ENCODE measurements at places on chromosomes 3 and 15.

- no peak for DNase-seq
Measured at GRCh38 chr3:45987368-45988291, 8.0 kb downstream of the FYCO1 start.

- no peak for DNase-seq
Measured at GRCh38 chr3:127135241-127136023, 57.5 kb upstream of the PRR23E start.

GRCh38 chr3:39170461-39170860, 17.1 kb upstream of the CSRNP1 start:
- no peak for DNase-seq

GRCh38 chr3:79885407-79885806, 117.6 kb upstream of the ROBO1 start:
- no peak for DNase-seq

GRCh38 chr3:127121885-127122284, 71.0 kb upstream of the PRR23E start:
- no peak for DNase-seq

GRCh38 chr3:177199206-177199760, 2.0 kb upstream of the TBL1XR1 start:
- DNase-seq, result no peak

GRCh38 chr15:48477795-48478360, 146.6 kb downstream of the DUT start:
- DNase-seq, result no peak

- no peak for DNase-seq
Measured at GRCh38 chr15:31090766-31091165, 10.8 kb downstream of the TRPM1 start.

- no peak for DNase-seq
Measured at GRCh38 chr15:46366360-46367007, 731.7 kb downstream of the SQOR start.

DNA sequence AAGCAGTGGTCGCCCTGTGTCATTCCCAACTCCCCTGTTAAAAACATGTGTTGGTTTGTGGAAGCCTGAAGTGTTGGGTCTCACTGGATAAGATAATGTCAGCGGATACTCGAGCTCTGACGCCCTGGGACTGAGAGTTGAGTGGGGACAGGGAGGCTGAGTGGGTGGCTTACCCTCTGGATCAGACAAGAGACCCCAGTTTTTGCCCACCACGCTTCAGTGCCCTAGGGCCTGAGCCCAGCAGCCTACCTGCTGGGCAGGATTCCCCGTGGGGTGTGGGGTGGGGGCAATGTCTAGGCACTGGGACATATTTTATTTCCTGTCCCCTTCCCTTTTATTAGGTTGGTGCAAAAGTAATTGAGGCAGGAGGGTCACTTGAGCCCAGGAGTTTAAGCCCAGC, 75.0 kb downstream of the SMAD6 start:
- DNase-seq, result no peak

- DNase-seq, result no peak
Measured at GRCh38 chr3:106329521-106329920, 460.7 kb upstream of the CBLB start.

- no peak for DNase-seq
Measured at GRCh38 chr3:25854214-25854613, 64.3 kb downstream of the OXSM start.

GRCh38 chr15:68023307-68024101, 30.6 kb upstream of the PIAS1 start:
- no peak for DNase-seq

- DNase-seq, result no peak
Measured at GRCh38 chr15:67385971-67386370, 131.4 kb downstream of the IQCH start.

- no peak for DNase-seq
Measured at GRCh38 chr15:71937650-71938311, 127.4 kb downstream of the NR2E3 start.

DNA sequence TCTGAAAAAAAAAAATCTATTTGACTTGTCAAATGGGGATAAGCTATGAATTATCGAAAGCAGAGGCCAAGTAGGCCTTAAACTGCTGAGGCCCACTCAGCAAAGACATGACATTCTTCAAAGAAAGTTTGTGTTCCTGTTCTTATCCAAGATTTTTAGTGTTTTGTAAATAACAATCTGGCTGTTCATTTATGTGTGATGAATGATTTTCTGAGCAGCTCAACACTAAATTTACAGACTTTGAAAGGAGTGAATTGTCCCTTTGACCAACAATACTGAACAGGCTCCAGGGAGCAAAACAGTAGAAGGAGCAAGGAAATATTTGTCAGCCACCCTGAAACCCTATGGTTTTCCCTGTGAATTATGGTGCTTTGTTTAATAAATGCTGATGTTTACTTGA, 512.6 kb upstream of the NAALADL2 start:
- no peak for DNase-seq

GRCh38 chr15:70783041-70783440, 19.7 kb upstream of the UACA start:
- no peak for DNase-seq

DNA sequence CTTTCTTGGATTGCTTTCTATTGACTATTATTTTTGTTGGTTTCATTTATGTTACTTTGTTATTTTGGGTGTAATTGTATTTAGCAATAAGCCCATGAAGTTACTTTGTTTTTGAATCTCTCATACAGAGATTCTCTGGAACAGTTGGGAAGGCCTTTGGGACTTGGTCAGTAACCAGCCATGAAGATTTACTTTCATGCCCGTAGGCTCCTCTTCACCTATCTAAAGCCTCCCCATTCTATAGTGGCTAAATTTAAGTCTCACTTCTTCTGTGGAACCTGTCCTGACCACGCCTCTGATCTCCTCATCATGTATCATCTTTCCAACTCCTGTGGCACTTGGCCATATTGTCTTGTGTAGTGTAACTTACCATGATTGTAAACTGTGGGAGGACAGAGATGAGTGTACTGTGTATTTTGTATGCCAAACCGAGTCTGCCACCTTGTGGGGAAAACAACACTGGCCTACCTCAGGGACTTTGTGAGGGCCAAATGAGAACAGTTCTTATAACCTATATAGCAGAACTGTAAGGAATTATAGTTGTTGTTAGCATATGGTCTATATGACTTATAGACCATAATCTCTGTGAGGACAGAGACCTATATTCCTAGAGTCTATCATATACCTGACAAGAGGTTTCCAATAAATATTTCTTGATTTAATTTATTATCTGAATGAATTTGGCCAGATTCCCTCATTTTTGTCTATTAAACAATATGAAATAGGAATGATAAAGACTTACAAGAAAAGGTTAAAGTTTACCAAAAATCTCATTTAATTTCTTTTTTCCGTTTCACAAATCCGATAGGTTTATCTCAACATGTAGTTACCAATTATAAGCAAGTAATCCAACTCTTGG, 75.0 kb downstream of the STARD9 start:
- DNase-seq, result peak; percentile 38

DNA sequence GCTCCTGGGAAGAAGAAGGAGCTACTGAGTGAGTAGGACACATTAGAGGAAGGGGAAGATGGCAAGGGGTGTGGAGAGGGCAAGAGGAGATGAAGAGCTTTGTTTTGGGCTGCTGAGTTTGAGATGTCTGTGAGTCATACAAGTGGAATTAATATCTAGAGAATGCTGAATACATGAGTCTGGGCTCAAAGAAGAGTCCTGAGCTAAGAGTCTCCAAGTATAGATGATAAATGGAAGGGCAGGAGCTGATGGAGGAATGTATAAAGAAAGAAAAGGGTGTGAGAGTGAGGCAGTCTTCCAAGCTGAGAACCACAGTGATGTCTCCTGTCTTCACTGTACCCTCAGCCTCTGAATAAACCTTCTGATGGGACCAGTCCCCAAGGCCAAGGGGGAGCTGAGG, 205.5 kb upstream of the MRPL3 start:
- DNase-seq, result no peak

DNA sequence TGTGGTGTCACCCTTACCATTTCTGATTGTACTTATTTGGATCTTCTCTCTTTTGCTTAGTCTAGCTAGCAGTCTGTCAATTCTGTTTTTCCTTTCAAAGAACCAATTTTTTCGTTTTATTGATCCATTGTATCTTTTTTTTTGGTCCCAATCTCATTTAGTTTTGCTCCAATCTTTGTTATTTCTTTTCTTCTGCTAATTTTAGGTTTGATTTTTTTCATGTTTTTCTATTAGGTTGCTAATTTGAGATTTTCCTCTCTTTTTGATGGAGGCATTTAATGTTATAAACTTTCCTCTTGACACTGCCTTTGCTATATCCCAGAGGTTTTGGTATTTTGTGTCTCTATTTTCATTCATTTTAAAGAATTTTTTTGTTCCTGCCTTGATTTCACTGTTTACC, 16.9 kb upstream of the FAM98B start:
- no peak for DNase-seq

- DNase-seq, result no peak
Measured at GRCh38 chr15:39478996-39479395, 101.9 kb upstream of the THBS1 start.

GRCh38 chr3:123833398-123833785, 50.7 kb downstream of the MYLK start:
- no peak for DNase-seq

DNA sequence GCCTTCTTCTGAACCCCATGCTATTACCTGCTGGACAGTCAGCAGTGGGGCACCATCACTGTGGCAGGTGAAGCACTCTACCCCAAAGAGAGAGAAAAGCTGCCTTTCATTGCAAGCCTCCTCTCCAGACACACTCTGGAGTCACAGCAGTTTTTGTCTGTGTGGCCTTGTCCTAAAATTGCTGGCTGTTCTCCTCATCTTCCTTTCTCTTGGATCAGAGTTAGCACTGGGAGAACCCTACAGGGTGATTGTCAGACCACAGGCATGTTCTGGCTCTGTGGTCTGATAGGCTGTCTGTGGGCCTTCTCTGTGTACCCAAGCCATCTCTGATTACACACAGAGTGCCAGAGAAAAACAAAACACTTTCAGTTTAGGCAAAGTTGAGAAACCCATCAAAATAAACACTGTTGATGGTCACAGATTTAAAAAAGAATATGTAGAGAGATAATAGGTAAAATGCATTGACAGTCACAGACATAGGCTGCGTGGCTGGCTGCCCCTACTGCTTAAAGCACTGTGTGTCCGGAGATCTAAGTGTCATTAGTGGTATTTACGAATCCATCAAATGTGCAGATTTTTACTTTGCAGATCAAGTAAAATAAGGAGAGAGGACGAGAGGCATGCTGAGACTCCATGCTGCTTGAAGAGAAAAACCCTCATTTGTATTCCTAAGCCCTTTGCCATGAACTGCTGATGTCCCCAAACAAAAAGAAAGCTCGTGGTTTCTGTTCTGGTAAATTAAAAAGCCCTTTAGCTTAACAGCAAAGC, 689.9 kb downstream of the TUSC7 start:
- no peak for DNase-seq

DNA sequence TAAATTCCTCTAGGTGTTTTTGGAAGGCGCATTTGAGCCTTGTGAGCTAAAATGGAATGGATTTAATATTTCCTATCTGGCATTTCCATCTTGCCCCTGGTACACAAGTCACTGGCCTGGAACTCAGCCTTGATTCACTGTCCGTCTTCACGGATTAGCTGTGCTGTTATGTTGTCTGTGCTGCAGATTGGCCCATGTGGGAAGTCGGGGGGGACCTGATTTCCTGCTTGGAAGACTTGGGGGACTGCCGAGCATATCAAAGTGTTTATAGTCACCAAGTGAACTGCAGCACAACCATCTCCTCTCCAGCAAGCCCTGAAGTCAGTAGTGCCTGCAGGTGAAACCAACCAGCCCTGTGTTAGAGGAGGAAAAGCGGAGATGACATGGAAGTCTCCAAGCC, 12.2 kb downstream of the GHRL start:
- DNase-seq, result no peak

GRCh38 chr3:127464642-127465041, 125.9 kb downstream of the TPRA1 start:
- no peak for DNase-seq

DNA sequence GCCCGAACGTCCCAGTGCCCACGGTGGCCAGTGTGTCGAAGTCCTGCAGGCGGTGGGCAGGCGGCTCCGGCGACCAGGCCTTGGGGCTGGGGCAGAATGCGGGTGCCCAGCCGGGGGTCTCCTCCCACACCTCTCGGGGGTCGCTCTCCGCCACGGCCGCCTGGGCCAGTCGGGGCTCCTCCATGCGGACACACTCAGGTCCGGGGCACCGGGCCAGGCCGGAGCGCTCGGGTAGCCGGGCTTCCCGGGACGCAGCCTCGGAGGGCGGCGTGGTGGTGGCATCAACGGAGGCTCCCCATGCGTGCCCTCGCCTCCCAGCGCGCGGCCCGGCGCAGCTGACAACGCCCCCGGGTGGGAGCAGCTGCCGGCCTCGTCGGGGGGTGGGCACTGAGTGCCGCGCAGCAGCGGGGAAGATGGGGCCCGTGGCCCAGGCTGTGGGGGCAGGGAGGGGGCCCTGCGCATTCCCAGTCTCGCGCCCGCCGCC, 30.1 kb upstream of the CERS3 start:
- DNase-seq, result no peak

GRCh38 chr3:45258317-45258716, 32.2 kb upstream of the TMEM158 start:
- no peak for DNase-seq

DNA sequence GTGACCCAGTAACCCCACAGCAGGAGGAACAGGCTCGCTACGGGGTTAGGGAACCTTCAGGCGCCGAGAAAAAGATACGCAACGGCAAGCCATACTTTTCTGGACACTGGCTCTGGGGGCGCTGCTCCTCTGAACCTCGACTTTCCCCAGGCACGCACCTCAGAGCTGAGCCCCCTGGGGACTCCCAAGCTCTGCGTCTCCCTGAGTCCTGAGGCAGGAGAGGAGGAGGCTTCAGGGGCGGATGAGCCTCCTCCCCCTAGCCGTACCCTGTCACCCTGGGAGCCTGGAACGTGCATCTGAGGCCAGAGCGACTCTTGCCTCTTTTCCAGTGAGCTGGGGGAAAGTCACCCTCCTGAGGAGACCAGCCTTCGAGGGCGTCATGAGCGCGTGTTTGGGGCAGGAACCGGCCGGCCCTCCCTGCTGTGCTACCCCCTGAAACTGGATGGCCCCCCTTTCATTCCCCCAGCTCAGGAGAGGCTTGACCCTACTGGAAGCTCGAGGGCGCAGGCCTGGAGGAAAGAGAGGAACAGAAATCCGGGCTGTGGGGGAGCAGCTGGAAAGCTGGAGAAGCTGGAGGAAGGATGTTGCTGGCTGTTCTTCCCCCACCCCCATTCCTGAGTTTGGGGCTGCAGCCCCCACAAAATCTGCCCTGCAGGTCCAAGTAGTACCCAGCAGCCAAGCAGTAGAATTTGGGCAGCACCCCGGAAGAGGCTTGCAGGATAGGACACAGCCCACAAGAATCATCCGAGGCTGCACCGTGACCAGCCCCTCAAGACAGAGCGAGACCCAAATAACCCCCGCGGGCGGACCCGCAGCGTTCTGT, 25.1 kb upstream of the POLG start:
- no peak for DNase-seq
